Stimulated activated CD4-positive, alpha-beta T cell treated with anti-CD3 and anti-CD28 coated beads, Interleukin-2, amount 100 ng/mL, for 24 hours (primary cell): ENCODE measurements at places on chromosomes 16 and 17.

DNA sequence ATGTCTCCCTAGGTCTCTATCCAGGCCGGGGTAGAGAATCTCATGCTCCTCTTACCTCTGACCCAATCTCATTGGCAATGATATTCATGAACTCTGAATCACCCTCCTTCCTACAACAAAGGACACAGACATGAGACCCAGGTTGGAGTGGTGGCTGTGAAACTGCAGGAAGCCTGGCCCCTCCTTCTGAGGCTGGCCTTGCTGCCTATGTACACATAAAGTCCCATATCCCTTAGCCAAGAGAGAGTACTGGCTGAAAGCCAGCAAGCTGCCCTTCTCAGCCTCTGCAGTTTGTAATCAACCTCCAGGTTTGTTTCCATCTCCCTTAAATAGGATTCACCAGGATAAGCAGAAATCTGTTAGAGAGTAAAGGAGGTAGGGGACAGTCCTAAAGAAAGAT, 10.6 kb downstream of the AARSD1 start:
- no peak for DNase-seq

GRCh38 chr16:73483076-73483791, 435.3 kb upstream of the ZFHX3 start:
- no peak for DNase-seq

- DNase-seq = no peak
Measured at GRCh38 chr17:18946536-18946935, 5.4 kb upstream of the SLC5A10 start.

- no peak for DNase-seq
Measured at GRCh38 chr16:46885960-46886763, 2.0 kb downstream of the GPT2 start.

GRCh38 chr16:51154271-51155171, 3.5 kb upstream of the SALL1 start:
- no peak for DNase-seq
